ENCODE measurements at places on chromosomes 13 and 19.

DNA sequence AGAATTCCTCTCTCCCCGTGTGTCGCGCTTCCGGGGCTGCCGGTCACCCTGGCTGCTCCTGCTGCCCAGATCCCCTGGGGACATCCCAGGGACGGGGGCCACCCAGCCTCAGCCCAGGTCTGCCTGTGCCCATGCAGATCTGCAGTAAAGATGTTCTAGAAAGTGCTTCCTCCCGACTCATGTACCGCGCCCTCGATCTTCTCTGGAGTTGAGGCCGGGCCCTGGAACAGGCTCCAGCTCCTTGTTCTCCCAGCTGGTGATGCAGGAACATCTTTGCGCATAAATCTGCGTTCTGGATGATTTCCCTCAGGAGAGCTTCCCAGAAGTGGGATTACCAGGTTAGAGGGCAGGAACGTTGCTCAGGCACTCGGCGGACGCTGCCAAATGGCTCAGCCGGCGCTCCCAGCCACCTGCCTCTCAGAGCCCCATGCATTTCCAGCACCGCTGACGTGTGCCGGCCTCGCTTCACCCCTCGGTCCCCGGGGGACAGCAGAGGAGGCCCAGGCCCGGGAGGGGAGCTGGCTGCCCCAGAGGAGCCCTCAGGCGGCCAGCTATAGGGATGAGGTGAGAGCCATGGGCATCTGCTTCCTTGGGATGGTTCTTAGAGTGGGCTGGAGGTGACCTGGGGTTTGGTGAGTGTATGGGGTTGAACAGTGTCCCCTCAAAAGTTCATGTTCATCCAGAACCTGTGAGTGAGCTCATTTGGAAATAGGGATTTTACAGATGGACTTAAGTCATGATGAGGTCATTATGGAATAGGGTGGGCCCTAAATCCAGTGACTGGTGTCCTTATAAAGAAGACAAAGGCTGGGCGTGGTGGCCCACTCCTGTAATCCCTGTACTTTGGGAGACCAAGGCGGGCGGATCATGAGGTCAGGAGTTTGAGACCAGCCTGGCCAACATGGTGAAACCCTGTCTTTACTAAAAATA lies 42.6 kb downstream of the CRTC1 start:
- DNase-seq = peak; percentile 25

- DNase-seq = no peak
These were observed 1.1 kb downstream of the TNFSF9 start for GRCh38 chr19:6531956-6532243.

DNA sequence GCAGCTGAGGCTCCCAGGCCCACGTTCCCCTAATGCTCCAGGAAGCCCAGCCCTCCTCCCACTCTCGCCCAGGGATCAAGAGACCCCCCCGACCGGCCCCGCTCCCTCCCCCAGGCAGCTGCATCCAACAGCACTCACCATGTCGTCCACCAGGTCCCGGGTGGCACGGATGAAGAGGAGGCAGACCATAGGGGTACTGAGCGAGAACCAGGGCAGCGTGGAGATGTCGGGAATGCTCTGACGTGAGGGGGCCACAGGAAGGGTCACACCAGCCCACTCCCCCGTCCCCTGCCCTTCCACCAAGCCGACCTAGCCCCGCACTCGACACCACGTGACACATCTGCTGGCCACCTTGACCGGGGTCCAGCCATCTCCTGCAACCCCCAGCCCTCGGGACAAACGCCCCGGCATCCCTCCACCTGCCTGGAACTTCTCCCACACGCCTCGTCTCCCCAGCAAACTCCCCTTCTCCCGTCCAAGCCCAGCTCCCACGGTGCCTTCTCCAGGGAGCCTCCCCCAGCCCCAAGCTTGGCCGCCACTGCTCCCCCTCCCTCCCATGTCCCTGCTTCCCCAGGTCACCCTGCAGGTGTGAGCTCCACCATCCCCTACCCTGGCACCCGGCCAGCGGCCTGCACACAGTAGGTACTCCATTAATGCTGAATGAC lies 4.9 kb downstream of the ATP8B3 start:
- no peak for DNase-seq

DNA sequence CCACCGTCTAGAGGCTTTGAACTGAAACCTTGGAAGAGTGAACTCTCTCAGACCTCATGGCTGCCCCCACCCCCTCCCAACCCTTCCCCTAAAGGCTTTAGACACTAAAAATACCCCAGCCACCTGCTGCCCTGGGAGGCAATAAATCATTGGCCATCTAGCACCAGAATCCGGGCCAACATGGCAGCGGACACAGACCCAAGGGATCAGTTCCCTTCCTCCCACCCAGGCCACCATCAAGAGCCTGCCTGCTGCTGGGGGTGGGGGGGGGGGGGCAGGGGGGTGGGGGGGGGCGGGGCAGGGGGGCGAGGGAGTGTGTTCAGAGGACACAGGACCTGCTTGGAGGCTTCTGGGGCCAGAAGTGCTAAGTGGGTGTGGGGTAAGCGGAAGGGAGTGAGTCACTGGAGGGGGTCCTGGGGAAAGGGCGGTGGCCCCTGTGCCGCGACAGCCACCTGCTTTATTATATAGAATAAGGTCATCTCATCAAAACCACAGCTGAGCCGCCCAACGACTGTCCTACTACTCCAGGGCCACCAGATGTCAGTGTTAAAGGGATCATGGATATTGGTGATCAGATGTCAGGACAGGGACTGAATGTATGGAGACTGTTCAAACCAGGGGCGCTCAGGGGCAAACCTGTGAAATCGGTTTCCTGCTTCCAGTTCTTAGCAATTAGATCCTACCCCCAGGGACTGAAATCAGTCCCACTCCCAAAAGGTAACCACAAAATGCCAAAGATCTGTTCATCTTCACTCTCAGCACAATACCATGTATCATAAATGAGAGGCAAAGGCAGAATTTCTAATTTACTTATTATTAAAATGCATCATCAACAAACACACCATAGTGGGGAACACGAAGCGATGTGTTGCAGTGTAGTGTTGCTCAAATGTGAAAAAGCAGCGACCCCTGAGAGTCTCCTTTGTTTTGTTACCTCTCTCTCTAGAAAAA lies 24.3 kb downstream of the ARL11 start:
- DNase-seq = peak; percentile 70

DNA sequence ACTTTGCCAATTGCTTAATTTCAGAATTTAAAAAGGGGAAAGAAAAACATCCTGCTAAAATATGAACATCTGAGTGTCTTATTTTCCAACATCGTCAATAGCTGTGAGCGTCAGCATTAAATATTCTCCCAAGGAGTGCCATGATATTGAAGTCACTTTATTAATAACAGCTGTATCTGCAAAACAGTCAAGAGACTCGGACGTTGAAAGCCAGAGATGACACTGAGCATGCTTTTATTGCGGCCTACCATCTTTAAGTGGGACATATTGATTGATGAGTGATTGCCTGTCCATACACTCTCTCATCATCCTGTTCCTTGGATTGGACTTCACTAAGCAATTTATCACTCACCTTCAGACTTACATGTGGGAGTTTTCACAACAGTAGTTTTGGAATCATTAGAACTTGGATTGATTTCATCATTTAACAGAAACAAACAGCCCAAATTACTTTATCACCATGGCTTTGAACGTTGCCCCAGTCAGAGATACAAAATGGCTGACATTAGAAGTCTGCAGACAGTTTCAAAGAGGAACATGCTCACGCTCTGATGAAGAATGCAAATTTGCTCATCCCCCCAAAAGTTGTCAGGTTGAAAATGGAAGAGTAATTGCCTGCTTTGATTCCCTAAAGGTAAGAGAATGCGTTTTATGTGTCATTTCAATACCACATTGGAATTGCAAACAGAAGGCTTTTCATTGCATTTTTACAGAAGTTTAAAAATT lies 53.8 kb downstream of the MBNL2 start:
- DNase-seq = peak; percentile 51

DNA sequence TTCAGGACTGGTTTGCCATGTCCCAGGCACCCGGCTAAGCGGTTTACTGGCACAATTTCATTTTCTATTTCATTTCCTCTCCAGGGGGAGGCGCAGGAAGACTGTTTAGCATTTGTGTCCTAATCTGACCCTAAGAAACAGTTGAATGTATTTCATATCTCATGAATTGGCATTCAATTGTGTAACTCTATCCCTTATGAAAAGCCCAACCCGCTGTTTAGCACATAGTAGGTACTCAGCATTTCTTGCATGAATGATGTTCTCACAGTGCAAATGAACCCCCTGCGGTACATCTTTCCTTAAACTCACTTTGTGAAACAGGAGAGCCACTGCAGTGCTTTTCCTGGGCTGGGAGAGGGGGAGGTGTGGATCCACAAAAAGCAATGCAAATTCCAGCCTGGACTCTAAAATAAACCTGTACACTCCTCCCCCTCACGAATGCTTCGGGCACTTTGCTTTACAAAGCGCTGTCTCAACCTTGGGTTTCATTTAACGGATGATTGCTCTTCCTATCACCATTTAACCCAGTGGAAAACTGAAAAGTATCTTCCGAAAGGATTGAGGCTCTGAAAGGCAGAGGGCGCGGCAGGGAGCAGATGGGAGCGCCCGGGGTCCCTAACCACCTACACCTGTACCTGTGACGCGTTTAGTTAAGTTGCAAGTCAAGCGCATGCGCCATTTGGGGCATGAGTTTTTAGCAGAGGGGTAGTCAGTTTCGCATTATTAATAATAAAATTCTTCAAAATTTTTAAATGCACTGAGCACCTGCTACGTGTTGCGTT lies 1.2 kb upstream of the EEF2 start:
- peak; percentile 87 for DNase-seq

DNA sequence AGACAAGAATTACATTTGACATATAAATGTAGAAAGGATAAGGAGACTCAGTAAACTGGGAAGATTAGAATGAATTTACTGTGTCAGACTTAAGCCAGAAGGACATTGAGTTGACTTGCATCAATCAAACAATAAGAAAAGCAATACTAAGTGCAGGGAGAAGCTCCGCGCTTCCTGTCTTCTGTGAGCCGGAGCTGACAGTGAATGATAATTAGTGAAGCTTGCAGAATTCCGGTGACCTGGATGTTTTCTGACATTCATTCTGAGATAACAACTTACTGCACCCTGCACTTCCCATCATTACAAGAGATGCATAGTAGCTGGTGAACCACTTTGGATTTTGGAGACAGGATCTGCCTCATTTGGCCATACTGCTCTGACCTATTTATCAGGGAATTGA lies 469.2 kb upstream of the PCDH20 start:
- DNase-seq = no peak

DNA sequence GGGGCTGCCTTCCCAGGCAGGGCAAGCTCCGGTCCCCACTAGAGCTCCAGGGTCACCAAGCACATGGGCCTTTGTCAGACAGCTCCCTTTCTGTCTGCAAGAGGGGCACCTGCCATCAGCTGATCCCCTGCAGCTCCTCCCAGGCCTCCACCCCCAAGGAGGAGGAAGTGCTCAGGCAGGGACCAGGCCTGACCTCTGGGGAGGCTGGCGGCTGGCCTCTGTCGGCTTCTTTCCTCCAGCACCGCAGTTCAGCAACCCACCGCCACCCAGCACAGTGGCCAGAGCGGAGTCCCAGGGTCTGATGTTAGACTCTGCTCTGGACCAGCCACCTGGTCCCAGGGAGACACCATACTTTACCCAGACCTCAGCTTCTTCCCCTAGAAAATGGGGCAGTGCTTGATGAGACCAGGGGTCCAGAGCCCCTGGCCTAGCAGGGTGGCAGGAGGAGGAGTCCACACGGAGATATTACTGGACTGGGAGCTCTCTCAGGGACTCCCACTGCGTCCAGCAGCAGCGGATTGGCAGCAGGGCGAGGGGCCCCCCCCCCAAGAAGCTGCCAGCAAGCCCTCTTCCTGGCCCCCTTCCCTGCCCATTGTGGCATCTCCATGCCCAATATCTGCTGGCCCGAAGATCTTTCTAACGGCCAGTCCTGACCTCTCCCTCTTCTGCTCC lies 24.1 kb downstream of the NKPD1 start:
- DNase-seq = no peak

DNA sequence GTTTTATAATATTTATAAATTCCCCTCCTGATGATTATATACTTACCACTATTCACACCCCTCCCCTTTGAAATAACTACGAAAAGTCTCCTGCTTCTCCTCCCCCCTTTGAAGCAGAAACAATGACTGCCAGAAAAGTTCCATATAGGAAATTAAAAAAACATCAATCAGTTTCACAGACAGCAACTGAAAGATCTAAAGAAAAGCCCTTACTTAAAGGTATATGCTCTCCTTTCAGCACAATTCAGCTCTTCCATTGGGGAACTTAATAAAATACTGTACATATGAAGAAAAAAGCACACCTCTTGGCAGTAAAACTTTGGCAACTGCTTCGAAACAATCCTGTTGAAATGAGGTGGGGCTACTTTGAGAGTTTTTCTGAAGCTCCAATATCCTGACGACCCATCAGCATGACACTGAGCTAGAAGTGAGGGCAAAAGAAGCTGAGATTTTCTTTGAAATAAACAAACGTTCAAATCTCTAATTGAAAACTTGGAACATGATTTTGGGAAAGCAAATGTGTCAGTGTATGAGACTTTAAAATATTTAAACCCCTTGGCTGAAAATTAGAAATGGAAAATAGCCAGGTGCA lies 147.6 kb upstream of the RXFP2 start:
- DNase-seq = no peak

DNA sequence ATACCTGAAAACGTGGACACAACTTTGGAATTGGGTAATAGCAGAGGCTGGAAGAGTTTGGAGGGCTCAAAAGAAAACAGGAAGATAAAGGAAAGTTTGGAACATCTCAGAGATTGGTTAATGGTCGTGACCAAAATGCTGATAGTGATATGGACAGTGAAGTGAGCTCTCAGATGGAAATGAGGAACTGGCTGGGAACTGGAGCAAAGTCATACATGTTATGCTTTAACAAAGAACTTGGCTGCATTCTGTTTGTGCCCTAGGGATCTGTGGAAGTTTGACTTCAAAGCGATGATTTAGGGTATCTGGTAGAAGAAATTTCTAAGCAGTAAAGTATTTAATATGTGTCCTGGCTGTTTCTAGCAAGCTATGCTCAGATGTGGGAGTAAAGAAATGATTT lies 136.2 kb downstream of the DNAJC3 start:
- DNase-seq = no peak

DNA sequence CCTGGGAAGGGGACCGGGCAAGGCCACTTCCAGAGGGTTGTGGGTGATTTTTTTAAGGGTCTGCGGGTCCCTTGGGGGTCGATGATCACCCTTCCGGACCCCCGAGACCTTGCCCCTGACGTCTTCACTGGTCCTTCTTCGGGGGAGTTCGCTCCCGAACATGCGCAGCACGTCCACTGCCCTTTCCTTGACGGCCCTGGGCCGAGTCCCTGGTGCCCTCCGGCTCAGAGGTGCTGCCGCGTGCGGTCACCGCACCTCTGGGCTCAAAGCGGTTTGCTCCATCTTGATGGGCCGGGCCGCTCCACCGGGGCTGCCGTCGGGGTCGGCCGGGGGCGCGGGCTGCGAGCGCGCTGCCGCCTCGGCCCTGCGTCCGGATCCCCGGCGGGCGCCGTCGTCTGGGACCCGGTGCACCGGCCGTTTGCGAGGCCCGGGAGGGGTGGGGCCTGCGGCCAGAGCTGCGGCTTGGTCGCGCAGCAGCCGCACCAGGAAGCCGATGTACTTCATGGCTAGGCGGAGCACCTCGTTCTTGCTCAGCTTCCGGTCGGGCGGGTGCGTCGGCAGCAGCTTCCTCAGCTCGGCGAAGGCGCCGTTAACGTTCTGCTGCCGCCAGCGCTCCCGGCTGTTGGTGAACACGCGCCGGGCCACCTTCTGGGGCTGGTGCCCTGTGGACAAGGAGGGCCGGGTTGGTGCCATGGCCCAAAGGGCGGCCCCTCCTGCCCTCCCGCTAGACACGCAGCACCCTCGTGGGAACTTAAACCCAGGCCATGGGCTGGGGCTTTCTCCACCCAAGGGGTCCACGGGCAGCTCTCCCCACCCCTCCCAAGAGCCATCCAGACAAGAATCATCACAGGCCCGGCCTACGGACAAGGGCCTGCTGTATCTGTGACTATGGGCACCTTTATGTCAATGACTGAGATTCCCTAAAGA lies 3.3 kb downstream of the LYL1 start:
- DNase-seq = peak; percentile 77

All from foreskin fibroblast (primary cell).